ENCODE measurements at places on chromosomes 1 and 21.

- no peak for DNase-seq
These were observed 134.5 kb downstream of the SMYD3 start for GRCh38 chr1:246372559-246372958.

DNA sequence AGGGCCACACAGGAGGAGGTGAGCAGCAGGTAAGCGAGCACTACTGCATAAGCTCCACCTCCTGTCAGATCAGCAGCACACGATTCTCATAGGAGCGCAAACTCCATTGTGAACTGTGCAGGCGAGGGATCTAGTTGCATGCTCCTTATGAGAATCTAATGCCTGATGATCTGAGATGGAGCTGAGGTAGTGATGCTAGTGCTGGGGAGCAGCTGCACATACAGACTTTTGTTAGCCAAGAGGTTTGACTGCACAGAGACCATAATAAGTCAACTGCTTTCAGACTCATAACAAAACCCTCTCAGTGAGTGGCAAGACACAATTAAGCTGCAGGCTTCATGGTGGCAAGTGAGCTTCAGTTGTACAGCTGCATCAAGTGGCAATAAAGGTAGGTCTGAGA lies 83.4 kb downstream of the PSMG1 start:
- no peak for DNase-seq

DNA sequence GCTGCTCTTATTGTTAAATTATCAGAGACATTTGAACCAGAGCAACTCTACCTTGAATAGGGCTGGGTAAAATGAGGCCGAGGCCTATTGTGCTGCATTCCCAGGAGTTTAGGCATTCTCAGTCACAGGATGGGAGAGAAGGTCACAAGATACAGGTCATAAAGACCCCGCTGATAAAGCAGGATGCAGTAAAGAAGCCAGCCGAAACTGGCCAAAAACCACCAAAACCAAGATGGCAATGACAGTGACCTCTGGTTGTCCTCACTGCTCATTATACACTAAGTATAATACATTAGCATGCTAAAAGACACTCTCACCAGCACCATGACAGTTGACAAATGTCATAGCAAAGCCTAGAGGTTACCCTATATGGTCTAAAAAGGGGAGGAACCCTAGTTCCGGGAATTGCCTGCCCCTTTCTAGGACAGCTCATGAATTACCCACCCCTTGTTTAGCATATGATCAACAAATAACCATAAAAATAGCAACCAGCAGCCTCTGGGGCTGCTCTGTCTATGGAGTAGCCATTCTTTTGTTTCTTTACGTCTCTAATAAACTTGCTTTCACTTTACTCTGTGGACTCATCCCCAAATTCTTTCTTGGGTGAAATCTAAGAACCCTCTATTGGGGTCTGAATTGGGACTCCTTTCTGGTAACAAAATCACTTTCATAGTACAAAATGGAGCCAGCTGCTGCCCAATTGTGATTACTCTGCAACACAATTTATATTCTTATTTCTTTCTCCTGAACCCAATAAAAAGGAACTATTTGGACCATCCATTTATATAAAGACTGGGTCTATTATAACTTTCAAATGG lies 179.6 kb downstream of the TGFBR3 start:
- DNase-seq, result no peak

DNA sequence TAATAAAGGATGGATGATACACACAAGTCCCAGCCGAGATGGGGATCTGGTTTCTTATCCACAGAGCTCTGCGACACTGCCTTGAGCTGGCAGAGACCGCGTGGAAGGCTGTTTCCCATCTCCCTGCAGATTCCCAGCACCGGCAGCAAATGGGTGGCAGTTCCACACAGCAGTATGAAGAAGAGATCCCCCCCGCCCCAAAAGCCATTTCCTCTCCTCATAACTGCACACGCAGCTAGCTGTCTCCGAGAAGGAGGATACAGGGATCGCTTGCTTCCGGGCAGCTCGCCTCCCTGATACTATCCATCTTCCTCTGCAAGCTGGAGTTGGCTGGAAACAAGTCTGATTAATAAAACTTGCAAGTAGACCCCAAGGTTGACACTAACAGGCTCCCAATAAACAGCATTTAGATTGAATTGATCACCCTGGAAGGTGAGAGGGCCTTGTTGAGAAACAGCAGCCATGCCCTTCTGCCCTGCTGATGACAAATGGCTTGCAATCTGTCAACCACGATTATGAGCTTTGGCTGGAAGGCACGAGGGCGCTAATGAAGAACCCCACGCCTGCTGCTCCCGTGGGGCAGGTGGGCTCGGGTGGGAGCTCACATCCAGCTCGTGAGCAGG lies 642.3 kb downstream of the AJAP1 start:
- DNase-seq, result no peak

DNA sequence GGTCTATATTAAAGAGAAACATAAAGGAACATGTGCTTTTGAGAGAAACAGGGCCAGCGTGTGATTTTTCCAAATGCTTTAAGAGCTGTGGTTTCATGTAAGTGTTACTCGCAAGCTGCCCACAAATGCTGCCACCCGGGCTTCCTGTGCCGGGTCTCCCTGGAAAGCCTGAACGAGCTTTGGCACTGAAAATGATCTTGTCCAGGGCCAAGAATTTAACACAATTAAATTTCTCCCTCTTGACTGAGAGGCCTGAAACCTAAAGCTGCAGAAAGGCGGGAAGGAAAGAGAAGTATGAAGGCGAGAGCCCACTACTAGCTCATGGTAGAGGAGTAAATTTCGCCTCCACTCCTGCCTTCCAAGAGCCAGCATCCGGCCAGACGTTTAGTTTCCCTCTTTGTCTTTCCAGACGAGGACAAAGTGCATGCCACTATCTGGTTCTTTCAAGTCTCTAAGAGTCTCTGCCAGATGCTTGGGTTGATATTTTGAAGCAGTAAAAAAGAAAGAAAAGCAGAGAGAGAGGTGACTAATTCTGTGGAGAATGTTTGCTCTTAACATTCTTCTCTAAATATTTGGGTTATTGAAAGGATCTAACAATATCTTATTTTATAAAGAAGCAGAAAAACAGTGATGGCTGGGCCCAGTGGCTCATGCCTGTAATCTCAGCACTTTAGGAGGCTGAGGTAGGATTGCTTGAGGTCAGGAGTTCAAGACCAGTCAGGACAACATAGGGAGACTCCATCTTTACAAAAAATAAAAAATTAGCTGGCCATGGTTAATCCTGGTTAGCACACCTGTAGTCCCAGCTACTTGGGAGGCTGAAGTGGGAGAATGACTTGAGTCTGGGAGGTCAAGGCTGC lies 100.0 kb upstream of the HNRNPU start:
- DNase-seq, result no peak

DNA sequence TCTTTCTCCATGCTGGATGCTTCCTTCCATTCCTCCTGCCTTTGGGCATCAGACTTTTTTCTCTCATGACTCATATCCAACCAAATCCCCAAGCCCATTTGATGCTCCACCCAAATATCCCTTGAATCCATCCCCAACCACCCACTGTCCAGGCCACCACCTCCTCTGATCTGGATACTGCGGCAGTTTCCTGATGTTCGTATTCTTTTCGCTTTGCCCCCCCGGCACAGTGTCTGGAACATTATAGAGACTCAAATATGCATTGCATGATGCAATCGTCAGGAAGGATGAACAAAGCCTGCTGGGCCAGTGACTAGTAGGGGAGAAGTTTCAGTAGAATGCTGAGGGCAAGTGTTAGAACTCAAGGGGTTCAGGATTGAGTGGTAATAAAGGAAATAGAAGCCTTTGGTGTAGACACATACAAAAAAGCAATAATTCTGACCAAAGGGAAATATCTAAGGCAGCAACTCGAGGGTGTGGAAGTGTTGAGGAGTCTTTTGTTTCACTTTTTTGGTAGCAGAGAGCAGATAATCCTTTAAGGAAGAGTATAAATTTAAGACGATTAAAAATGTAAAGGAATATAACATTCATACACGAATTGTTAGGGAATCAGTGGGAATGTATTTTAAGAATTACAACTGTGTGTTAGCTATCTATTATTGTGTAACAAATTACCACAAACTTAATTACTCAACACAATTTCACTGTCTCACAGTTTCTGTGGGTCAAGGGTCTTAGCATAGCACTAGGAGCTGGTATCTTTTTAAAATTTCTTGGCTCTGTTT lies 7.5 kb downstream of the S100A11 start:
- no peak for DNase-seq

DNA sequence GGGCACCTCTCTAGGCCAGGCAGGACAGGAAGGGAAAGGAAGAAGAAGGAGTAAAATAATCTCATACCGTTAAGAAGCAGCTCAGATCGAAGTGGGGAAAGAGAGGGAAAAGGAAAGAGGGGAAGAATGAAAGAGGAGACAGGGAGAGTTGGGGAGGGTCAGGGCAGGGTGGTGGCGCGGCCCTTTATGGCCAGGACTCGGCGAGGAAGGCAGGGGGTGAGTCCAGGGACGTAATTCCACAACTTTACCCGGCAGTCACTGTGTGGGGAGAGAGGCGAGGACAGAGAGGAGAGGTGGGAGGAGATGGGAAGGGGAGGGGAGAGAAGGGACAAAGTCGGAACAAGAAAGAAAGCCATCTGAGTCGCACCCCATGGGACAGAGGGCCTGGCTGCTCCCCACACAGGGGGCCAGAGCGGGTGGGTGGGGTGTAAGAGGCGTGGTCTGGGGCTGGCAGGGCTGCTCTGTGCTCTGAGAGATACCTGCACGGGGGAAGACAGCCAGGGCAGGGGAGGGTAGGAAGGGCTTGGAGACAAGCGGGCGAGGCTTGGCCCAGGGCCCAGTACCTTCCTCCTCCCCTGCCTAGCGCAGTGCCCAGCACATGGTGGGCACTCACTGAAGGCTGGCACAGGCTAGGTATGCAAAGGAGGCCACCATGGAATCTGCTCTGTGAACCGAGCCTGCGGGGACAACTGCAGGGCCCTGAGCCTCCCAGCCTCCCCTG lies 49.4 kb downstream of the KIF21B start:
- DNase-seq, result no peak

GRCh38 chr1:214824763-214825162 lies 221.8 kb downstream of the CENPF start:
- DNase-seq, result no peak

DNA sequence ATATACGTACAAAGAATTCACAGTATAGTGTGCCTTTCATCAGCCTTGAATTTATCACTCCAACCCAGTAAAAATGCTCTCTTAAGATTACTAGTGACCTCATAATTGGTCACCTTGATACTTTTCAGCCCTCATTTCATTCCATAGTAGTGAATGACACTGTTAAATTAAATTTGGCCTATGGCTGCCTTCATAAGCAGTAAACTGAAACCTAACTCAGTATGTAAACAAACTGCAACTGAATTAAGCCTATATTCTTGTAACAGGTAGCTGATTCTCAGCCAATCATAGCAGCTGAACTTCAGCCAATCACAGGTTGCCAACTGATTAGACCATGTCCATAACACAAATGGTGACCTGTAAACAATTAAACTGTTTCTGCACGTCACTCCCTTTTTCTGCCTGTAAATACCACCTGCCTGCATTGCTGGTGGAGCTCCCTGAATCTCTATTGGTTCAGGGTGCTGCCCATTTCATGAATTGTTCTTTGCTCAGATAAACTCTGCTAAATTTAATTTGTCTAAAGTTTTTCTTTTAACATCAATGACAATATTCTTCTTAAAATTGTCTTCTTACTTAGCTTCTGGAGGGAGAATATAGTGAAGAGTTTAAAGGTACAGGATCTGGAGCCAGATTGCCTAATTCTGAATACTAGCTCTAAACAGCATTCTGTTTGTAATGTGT lies 24.0 kb upstream of the CAMSAP2 start:
- DNase-seq, result no peak

DNA sequence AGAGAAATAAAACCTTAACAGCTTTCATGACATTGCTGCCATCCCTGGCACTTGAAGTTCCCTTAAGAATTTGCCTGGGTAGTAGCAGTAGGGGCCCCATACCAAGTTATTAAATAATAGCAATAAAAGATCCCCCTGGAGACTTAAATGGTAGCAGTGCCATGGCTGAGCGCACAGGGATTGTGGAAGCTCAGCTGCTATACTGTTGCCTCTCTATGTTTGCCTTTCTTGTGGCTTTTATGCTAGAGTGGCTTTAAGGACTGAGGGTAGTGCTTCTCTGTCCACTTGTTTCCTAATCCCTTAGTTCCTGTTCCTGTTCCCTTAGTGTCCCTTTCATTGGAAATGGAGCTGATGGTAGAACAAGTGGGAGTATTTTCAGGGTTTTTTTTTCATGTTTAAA lies 42.1 kb downstream of the NCF2 start:
- DNase-seq, result no peak

- DNase-seq, result no peak
These were observed 16.3 kb downstream of the SOX13 start for GRCh38 chr1:204089044-204089751.

DNA sequence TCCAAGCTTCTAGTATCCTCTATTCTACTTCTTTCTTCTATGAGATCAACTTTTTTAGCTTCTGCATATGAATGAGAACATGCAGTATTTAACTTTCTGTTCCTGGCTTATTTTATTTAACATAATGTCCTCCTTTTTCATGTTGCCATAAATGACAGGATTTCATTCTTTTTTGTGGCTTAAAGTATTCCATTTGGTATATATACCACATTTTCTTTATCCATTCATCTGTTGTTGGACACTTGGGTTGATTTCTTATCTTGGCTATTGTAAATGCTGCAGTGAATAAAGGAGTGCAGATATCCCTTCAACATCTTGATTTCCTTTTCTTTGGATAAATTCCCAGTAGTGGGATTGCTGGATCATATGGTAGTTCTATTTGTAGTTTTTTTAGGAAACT lies 209.6 kb downstream of the GPR52 start:
- no peak for DNase-seq

GRCh38 chr1:201137579-201138310 lies 10.8 kb upstream of the ASCL5 start:
- no peak for DNase-seq

DNA sequence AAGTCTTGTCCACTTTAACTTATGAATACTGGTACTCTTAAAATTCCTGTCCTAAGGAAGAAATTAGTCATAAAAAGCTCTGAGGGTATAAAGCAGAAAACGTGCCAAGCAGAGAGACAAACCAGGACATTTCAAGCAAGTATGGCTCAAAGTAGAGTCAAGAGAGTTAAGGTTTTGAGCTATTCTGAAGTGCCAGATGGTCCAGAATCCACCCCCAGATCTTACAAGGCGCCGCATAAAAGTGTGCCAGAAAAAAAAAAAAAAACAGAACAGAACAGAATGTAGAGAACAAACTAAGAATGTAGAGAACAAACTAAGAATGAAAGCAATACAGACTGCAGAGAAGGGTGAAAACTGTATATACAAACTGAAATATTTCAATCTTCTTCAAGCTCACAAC lies 12.5 kb downstream of the EPS15 start:
- no peak for DNase-seq

DNA sequence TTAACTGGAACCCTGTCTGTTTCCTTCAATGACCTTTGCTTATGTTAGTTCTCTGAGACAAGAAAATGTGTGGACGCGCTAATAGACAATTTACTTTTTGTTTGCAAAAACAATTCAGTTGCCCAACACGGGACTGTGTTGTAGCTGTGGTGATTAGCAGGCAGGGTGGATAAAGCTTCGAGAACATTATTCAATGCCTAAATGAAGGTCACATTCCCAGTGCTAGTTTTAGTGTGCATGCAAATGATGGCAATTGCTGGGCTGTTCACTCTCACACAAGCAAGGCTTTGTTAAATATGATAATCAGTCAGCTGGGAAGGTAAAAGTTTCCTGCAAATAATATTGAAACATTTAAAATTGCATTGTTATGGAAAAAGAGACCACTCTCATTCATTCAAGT lies 188.4 kb downstream of the BACH1 start:
- no peak for DNase-seq

GRCh38 chr1:86981482-86982213 lies 67.2 kb downstream of the HS2ST1 start:
- DNase-seq, result no peak

- no peak for DNase-seq
These were observed 119.6 kb downstream of the IER5 start for GRCh38 chr1:181208083-181208482.
